ENCODE measurements at places on chromosomes 5 and 9.

- no peak for DNase-seq
Observed at GRCh38 chr9:2170722-2171121, 155.6 kb downstream of the SMARCA2 start.

DNA sequence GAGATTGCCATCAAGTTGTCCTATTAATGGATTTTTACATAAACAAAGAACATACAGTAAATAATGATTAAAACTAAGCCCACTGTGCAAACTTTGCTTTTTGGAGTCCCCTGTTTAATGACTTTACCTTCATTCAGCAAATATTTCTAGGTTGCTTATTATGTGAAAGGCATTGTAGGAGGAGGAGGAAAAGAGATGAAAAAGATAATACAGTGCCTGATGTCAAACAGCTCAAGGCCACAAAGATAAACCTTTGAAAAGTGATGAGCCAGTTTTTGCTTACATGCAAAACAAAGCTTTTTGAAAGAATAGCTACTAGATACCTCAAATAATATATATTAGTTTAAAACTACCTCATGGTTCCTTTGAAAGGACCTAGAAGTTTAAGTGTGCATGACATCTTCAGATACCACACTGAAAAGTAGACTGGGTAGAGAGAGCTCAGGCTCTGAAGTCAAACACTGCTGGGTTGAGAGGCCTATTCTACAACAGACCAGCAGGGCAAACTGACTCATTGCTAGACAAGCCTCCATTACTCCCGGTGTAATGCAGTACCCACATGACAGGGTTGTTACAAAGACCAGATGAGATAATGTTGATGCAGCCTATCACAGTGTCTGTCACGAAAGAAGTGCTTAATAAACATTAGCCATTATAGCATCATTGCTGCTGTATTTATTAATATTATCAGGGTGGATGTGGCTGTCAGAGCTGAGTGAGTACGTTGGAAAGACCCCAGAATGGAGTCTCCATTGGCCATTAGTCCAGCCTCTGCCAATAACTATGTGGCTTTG lies 11.8 kb downstream of the DEPDC1B start:
- DNase-seq = peak; percentile 25

GRCh38 chr5:91126448-91126847 lies 256.7 kb downstream of the ARRDC3 start:
- no peak for DNase-seq

GRCh38 chr5:52356311-52356918 lies 431.3 kb upstream of the ITGA1 start:
- DNase-seq = peak; percentile 28

DNA sequence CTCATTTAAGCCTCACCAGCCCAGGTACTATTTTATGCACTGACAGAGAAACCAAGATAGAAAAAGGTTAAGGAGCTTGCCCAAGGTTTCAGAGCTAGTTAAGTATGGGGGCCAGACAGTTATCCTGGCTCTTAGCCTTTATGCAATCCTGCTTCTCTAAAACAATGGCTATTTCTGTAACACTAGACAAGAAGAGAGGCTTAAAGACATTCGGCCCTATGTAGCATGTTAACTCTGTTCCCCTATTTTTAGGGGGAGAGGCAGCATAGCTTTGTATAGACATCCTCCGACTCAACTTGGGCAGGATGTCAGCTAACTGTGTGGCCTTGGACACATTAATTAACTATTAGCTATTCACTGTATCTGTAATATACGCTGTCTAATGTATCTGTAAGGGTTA lies 54.6 kb downstream of the LHFPL2 start:
- DNase-seq = no peak

- DNase-seq = no peak
Observed at GRCh38 chr9:19149230-19149629, 21.9 kb upstream of the PLIN2 start.

- peak; percentile 27 for DNase-seq
Observed at GRCh38 chr9:136787690-136788400, 3.3 kb upstream of the TMEM141 start.

DNA sequence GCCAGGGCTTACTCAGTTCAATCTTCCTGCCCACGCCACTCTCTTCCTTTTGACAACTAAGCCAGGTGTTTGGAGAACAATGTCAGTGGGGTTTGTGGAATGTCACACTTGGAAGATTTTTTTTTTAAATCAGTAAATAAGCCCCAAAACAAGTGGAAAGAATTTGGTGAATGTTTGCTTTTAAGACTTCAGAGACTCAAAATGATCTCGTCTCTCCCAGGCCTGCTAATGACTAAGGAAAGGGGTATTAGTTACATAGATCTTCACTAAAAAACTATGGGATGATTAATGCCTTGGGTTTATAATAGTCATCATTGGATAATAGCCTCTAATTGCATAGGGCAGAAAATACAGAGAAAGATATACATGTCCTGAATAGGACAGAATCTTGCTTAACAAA lies 166.4 kb downstream of the DMRT2 start:
- DNase-seq = no peak

GRCh38 chr9:5191985-5192384 lies 6.5 kb upstream of the INSL6 start:
- DNase-seq = no peak

DNA sequence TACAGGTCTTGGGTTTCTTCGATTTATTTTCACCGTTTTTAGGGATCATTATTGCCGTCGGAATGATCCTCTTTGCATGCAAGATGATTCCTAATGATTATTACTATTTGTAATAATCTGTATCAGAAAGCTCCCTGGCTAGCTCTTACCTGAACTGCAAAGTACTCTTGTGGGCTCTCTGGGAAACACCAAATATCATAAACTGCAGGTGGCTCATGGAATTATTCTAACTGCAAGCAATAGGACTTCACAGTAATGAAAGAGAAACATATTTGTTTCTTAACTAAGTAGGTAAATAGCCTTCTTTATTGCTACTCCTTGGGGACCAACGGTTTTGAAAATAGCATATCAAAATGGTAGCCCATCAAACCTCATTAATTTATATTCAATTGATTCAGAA lies 219.4 kb downstream of the NFIB start:
- DNase-seq = no peak

GRCh38 chr5:72185496-72186329 lies 78.4 kb downstream of the MAP1B start:
- DNase-seq = no peak

- DNase-seq = no peak
Observed at GRCh38 chr9:38047301-38048251, 21.5 kb downstream of the SHB start.

DNA sequence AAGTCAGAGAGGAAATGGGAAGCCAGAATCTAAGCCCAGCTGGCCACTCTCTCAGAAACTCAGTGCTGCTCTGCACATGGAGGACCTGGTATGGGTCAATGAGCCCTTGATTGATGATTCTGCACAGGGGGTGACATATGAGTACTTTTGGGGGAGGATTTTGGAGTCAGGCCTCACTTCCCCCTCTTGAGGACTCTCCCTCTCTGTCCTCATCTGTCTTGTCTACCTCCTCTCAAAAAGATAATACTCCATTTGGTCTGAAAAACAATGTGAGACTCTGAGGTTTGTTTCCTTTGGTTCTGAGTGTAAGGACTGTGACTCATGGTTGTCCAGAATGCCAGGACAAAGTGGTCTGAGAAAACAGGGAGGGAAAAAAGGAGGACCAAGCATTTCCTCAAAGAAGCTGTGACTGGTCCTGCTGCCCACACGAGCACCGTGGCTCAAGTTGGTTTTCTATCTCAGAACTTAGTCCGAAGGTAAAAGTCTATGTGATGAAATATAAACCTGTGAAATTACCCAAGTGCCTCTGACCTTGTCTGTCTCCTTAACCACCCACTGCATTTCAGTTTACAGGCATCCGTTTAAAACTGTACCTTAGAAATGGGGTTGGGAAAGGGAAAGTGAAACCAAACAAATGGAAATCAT lies 11.1 kb downstream of the TTC39B start:
- DNase-seq = no peak

- no peak for DNase-seq
Observed at GRCh38 chr9:35357116-35357515, 132.8 kb upstream of the RUSC2 start.

DNA sequence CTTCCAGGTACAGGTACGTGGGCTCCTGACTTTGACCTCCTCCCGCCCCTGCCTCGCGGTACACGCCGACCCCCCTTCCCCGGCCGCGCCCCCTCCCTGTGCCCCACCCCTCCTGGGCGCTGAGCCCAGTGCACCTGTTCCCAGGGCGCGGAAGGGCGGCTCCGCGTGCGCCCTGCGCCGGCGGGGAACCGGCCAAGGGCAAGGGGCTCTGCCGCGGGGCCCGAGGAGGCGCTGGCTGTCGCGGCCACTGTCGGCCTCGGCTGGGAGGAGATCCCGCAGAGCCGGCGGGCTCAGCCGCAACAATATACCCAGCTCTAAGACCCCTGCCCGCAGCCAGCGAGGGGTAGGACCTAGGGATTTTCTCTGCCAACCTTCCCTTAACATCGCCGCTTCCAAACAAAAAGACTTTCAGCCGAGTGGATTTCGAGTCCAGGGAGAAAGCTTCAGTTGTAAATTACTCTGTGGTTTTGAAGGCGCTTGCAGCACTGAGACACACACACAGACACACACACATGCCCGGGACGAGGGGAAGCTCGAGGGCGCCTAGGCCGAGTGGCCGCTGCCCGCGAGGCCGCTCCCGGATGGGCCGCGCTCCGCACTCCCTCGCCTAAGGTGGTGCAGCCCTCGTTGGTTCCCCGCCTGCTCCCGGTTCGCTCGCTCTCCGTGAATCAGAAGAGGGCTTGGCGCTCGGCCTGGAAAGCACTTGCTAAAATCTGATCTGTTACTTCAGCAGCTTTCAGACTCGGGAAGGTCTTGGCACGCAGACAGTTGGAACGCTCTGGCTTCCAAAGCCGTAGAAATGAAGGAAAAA lies 1.2 kb downstream of the FGF18 start:
- peak; percentile 90 for DNase-seq

All from NCI-H446 (cell line).